ENCODE measurements at places on chromosomes 1 and 21. TPM values are rescaled to one million over a fixed set of nuclear protein-coding genes. Genes with fewer than 3 reads are reported as not detected.

TNFRSF4 gene
- 2.3 TPM for total RNA-seq

CLCA1 gene
- total RNA-seq: not detected

- peak; percentile 54 for DNase-seq
Measured at GRCh38 chr1:25676488-25676887, 59.9 kb downstream of the MAN1C1 start.

DNA sequence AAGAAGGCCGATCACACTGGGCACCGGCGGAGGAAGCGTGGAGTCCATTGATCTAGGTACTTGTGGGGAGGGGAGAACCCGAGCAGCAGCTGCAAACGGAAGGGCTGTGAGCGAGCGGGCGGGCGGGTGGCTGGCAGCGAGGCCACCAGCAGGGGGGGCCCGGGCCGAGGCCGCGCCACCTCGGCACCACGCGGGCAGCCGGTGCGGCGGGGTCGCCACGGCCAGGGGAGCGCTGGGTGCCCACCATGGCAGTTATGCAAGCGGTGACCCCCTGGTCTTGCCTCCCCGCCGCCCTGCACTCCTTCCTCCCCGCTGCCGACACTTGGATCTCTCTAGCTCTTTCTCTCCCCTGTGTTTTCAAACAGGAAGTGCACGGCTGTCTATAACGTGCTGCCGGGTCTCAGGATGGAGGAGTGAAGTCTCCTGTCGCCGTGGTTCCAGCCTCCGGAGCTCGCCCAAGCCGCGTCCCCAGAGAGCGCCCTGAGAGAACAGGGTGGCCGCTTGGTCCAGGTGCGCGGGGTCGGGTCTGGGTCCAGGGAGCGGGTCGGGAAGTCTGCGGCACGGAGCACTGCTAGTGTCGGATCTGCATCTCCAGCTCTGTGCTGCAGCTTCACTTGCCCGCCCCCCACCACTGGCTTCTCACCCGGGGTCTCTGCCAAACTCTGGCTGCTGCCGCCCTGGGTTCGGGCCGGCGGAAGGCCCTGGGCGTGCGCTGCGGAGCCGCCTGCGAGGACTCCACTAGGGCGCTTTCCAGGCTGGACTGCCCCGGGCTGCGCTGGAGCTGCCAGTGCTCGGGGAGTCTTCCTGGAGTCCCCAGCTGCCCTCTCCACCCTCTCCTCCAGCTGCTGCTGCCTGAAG is 22.7 kb downstream of the LRRC8D start:
- peak; percentile 82 for DNase-seq

GRCh38 chr1:19014765-19015164 is 58.3 kb upstream of the IFFO2 start:
- no peak for DNase-seq
